Thymus (tissue), 14 donors: ENCODE measurements at places on chromosomes 6 and 20. TPM values are rescaled to one million over a fixed set of nuclear protein-coding genes. Genes with fewer than 3 reads are reported as not detected.

IL17F gene
- 0.24 TPM for total RNA-seq

NRM gene
- total RNA-seq: 6.5 TPM

DNA sequence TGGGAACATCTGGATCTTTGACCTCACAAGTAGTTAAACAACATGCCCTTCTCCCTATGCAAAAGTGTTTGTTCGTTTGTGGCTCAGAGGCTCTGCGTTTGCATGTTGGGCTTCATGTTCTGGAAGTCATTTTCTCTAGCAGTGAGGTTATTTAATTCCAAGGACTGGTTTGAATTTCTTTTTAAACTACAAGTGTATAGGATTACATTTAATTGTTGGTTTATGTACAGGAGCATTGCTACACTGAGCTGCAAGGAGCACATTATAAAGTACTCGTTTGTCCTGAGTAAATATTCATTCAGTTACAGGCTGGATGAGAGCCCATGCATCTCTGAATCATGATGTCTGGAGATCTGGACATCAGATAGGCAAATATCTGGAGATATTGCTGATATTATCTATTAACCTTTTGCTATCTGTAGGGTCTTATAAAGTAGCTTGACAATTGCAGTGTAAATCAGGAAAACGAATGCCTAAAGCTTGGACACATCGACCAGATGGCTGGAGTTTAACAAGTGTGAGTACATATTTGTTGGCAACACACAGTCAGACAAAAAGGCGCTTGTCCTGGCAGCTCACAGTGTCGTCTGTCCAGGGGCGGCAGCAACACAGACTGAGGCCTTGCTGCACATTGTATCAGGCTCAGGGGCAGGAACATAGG, 84.6 kb downstream of the PDE7B start:
- no peak for DNase-seq

DNA sequence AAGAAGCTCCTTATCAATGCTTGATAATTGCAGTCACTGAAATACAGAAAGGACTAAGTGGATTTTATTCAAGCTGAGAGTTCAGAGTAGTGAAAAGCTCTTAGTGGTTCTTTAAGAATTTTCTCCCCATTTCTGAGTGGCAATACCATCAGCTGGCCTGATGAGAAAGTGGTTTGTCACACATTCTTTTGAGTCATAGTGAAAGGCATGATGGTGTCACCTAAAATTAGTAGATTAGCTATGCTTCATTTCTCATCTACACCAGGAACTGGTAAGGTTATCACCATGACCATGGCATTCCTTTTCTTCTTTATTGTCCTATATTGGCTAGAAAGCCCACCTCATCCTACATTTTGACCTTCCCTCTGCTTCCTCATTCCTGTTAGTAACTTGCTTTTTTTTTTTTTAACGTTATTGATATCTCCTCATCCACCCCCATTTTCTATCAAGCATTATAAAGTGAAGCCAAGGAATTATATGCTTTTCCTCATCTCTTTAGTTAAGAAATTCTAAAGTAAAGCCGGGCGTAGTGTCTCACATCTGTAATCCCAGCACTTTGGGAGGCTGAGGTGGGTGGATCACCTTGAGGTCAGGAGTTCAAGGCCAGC, 67.4 kb upstream of the LOC128125822 start:
- DNase-seq: no peak

DNA sequence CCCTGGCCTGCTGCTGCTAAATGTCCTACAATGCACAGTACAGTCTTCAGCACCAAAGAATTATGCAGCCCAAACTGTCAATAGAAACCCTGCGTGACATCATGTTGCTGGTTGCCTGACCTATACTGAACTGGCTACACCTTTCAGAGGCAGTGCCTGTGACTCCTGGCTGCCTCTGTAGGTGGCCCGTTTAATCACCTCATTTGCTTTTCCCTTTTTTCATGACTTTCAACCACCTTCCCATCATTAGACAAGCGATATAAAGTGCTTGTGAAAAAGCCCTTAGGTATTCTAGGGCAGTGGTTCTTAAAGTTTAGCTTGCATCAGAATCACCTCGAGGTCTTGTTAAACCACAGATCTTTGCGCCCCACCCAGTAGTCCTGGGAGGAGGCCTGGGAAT, 33.0 kb upstream of the RIPOR2 start:
- DNase-seq: no peak
